ENCODE measurements at places on chromosomes 1 and 21.

- DNase-seq: no peak
Measured at GRCh38 chr1:64527165-64527564, 57.2 kb downstream of the CACHD1 start.

DNA sequence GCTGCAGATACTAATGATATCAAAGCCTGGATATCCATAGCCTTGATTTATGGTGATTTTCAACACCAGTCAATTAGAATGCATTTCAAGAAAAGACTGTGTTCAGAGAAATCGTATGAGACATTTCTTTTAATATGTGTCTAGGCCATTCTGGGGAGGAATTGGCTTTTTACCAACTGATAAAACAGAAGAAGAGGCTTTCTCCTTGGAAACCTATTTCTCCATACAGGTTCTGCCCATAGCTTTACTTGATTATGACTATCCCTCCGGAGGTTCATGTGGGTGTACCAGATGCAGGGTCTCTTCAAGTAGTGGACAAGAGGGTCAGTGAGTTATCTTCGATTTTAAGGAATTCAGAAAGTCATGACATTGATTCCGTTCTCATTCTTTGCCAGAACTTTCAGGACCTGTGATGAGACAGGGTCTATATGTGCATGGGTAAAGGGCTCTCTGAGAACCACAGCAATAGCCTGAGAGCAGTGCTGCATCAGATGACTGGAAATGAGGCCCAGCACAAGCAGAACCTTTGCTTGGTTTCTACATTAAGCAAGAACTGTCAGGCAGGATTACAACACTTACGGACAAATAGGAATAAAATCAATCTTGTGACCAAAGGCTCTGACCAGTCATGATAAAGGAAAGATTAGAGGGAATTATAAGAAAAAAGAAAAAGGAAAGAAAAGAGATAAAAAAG lies 263.7 kb upstream of the SGIP1 start:
- DNase-seq: no peak

GRCh38 chr1:228851618-228852017 lies 116.3 kb downstream of the RHOU start:
- no peak for DNase-seq

DNA sequence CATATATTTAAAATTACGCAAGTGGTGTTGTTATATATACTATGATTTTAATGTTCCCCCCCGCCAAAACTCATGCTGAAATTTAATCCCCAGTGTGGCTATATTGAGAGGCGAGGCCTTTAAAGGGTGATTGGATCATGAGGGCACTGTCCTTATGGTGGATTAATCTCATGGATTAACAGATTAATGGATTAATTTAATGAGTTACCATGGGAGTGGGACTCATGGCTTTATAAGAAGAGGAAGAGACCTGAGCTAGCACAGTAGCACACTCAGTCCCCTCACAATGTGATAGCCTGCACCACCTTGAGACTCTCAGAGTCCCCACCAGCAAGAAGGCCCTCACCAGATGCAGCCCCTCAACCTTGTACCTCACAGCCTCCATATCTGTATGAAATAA lies 34.8 kb downstream of the C1orf198 start:
- DNase-seq: no peak

DNA sequence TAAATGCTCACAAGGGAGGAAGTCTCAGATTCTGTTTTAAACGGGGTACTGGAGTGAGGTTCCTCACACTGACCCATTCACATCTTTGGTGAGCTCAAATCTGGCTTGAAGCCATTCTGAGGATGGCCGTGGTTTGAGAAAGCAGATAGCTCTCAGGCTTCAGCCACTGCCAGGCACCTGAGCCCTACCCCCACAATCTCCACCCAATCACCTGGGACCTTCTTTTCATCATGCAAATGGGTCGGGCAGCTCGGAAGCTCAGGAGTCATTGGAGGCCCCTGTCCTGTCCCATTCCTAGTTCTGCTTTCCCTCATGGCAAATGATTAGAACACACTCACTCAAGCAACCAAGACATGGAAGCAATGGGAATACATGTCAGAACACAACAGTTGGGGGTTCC lies 141.4 kb upstream of the ETS2 start:
- no peak for DNase-seq

GRCh38 chr1:23101101-23101827 lies 67.4 kb downstream of the LUZP1 start:
- DNase-seq: no peak

GRCh38 chr1:153774780-153775457 lies at the start of gene SLC27A3:
SLC27A3 (plus strand) TSS chr1:153775407; CDS start chr1:153775498, 91 bp downstream.
- no peak for DNase-seq

- DNase-seq: no peak
Measured at GRCh38 chr1:181538836-181539235, 55.5 kb downstream of the CACNA1E start.

DNA sequence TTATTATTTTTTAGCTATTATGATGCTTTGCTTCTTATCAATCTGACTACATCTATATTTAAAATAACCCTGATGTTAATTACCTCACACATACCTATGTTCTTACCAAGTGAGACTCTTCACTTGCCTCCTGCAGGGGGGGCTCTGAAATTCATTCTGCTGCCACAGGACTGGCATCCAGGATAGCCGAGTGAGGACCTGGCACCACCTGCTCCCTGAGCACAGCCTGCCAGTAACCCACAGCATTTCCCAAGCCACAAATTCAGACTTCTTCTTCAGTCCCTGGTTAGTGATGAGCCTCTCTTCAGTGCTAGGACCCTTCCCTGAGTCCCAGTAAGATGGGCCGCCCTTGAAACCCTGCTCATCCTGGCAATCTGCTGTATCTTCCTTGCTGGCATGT lies 296.5 kb upstream of the PLXNA2 start:
- no peak for DNase-seq

GRCh38 chr1:109837852-109838570 lies 72.6 kb upstream of the CSF1 start:
- DNase-seq: no peak

DNA sequence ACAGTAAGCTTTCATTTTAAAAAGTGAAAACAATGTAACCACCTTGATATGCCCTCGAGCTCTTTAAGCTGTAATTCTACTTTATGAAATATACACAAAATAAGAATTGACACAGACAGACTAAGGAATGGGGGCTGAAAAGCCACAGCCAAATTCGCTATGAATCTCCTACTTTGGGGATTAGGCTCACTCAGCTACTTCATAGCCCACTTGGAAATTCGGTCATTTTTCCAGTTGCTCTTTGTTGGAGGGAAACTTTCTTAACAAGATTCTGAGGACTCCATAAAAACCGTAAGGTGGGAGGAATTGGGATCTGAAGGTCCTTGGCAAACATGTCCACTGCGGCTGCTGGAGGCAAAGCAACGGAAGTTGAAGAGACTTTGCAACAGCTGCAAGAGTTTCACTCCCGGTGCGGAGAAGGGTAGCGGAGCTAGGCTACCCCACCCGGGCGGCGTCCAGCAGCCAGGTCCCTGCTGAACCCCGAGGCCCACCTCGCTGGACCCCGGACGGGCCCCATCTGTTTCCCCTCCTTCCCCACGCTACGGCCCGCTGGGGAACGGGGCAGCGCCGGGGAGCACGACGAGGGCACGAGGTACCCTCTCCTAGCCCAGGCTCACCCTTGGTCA lies 634 bp downstream of the MYCBP start:
- no peak for DNase-seq

GRCh38 chr21:31332525-31332924 lies 11.5 kb downstream of the TIAM1 start:
- DNase-seq: no peak

GRCh38 chr1:10779201-10779600 lies 17.2 kb downstream of the CASZ1 start:
- no peak for DNase-seq

DNA sequence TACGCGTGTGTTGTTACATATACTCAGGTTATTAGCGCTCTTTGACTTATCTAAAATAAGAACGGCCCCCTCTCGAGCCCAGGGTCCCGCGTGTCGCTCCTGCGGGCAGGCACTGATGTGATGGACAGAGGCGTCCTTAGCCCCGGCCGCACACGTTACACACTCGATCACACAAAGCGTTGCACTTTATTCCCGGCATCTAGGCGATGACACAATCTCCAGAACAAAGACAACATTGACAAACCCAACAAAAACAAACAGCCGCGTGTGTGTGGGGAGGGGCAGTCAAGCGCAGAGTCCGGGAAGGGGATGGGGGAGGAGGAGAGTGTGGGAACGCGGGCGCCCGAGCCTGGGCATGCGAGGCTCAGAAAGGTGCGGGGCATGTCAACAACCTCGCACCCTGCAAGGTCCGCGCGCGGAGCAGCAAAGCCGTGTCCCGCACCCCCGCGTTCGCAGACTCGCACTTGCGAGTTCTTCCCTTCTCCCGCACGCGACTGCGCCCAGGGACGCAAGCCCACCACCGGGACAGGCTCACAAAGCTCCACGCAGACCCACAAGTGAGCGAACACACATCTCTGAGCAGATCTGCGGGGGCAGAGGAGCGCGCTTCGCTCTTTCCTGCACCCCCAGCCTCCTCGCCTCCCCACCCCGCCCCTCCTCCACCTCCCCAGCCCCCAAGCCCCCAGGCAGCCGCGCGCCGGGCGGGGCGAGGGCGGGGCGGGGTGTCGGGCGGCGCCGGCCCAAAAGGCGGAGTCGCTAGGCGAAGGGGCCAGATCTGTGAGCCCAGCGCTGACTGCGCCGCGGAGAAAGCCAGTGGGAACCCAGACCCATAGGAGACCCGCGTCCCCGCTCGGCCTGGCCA lies at the start of gene EFNA1:
Gene EFNA1, plus strand, starts transcription at position 772 of the 862 bp plus-strand sequence. CDS start 102 bp downstream, outside the sequence.
- no peak for DNase-seq

DNA sequence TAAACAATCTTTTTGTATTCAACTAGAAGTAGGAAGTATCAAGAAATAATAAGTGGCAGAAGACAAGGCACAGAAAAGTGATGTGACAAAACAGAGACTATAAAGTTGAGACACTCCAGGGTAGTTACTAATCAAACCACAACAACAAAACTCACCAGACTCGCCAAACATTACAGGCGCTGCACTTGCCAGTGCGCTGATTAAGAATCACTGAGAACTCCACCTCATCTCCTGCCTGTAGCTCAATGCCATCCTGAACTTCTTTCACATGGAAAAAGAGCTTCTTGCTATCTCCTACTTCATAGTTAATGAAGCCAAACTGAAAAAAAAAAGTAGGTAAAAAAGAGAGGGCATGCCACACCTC lies 2.8 kb upstream of the NRAS start:
- DNase-seq: no peak

DNA sequence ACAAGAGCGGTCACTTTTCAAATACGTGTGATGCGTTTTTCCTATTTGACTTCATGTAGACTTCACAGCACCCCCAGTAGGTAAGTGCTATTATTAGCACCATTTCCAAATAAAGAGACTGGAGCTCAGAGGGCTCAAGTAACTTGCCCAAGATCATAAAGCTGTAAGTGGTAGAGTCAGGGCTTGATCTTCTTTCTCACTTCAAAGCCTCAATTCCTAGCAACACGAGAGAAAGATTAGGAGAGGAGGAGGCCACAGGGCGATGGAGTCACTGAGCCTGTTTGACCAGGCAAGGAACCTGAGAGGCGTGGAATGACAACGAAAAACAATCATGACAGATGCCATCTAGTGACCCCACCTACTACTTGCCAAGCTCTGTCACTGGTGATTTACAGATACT lies 181.0 kb downstream of the FOXD2 start:
- no peak for DNase-seq

DNA sequence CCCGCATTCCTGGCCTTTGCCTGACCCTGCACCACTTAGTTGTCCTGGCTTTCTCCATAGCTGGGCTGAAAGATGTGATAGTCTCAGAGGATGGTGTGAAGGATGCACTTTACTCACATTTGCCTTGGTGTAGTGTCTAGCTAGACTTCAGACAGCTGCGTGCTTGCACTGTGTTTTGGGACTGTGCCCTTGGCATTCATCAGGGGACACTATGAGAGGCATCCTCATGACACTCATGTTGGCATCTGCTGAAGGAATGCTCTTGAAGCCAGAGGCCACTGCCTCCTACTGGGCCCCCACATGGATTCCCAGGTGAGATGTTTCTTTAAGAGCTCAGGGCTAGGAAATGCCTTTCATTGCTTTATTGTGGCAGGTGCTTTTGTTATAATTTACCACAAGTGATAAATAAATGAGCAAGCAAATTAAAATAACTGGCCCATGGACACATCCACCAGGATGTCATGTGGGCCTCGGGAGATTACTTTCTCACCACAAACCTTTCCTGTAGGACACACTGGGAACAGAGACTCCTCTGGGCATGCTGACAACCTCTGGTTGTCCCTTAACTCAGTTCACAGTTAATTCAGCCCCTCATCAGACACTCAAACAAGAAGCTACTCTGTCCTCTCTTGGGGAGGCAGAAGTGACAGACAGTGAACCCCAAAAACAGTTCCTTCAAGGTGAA lies 99.4 kb upstream of the SPATA6 start:
- DNase-seq: no peak

GRCh38 chr1:35369922-35370671 lies 101.6 kb downstream of the ZMYM4 start:
- DNase-seq: no peak

All from activated CD8-positive, alpha-beta memory T cell treated with anti-CD3 and anti-CD28 coated beads for 1 hour (primary cell).